Stimulated activated CD8-positive, alpha-beta memory T cell treated with anti-CD3 and anti-CD28 coated beads, Interleukin-4, amount 100 ng/mL, for 24 hours (primary cell): ENCODE measurements at places on chromosomes 16 and 17.

GRCh38 chr17:30950669-30951399 is 20.0 kb upstream of the RNF135 start:
- DNase-seq = no peak

- DNase-seq = no peak
Measured at GRCh38 chr16:4002121-4002520, 114.1 kb downstream of the ADCY9 start.

DNA sequence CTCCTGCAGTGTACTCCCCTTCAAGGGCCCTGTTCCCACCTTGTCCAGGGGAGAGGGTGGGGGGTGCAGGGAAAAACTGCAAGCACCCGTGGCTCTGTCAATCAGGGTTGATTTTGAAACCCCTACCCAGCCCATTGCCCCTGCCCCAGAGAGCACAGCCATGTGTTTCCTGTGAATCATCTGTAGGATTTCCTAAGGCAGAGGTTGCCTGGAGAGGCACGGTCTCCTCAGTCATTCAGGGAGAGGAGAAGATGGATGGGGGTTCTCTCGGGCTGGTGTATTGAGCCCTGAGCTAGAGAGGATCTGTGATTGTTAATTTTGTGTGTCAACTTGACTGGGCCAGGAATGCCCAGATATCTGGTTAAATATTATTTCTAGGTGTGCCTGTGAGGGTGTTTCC is 3.5 kb upstream of the AGRP start:
- no peak for DNase-seq

GRCh38 chr16:89037261-89038152 is 56.1 kb upstream of the ACSF3 start:
- no peak for DNase-seq

GRCh38 chr16:86740906-86741799 is 162.8 kb downstream of the FOXL1 start:
- DNase-seq = no peak

GRCh38 chr17:14245629-14246028 is 9.0 kb upstream of the CDRT15 start:
- no peak for DNase-seq

GRCh38 chr17:81727324-81728031 is 15.4 kb downstream of the SLC25A10 start:
- no peak for DNase-seq

- no peak for DNase-seq
Measured at GRCh38 chr17:64092113-64092512, 37.8 kb downstream of the ERN1 start.

GRCh38 chr17:75645889-75646637 is 12.8 kb downstream of the SMIM5 start:
- no peak for DNase-seq

DNA sequence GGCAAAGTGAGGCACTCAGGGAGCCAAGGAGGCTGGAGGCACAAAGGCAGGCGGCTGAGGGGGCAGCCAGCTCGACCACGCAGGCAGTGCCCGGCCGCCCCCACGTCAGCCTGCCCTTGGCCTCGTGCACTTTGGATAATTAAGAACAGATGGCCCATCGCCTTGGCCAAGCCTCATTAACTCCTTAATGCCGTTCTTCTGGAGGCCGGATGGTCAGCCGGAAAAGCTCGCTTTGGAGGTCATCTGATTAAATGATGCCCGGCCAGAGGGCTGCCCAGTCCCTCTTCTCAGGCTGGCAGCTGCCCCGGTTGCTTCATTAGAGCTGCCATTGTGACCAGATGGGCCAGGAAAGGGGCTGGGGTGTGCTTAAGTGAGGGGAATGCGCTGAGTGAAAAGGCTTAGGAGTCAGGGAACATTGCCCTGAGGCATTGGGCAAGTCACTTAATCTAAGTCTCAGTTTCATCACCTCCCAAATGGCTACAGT is 364.0 kb downstream of the NPIPA8 start:
- no peak for DNase-seq

DNA sequence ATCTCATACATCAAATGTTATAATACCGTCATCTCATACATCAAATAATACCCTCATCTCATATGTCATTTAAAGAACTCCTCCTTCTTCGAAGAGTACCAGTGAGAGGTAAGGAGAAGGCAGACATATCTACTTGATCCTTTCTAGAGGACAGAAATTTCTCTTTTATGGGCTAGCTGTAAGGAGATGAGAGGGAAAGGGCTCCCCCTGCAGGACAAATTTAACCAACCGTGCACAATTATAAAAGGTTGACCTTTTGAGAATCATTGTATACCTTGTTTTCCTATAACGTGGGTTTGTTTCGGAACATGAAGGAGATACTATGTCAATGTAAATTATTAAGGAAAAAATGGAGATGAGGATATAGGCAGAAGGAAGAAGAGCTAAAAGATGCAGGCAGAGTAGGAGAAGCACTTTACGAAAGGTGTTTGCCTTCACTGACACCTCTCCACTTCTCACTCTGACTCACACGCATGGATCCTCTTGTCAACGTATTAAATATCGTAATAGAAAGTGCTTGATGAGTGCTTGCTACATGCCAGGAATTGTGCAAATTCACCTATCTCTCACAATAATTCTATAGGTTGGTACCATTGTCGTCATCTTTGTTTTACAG is 465.9 kb upstream of the ERCC4 start:
- DNase-seq = no peak
